ENCODE measurements at places on chromosomes 7 and 10.

DNA sequence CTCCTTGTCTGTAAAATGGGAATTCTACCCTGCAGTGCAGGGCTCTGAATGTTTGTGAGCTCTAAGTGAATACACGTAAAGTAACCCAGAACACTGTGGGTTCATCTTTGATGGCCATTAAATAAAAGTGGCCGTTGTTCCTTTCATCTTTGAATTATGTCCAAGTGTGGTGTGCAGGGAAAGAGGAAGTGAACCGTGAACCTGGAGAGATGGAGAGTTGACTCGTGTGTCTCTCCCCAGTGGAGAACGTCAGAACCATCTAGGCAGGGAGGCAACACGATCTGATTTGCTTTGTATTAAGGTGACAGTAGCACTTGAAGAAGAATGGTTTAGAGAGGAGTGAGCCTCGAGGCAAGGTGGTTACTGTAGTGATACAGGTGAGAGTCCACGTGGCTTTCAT is 93.5 kb upstream of the GJD4 start:
- DNase-seq = no peak

DNA sequence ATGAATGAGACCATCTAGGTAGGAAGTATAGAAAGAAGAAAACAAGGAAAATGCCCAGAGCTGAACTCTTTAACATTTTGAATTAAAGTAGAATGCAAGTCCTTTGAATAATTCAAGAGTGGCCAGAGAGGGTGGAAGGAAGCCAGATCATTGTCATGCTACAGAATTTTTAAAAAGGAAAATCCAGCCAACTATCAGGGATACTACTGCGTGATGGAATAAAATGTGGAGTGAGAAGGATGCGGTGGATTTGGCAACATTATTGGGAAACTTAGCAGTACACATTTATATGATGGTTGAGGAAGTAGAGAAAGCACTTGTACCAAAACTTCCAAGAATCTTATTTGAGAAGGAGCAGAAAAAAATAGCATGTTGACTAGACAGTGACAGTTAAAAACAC is 261.6 kb downstream of the GPR158 start:
- no peak for DNase-seq

GRCh38 chr7:24718977-24719491 is 38.2 kb downstream of the GSDME start:
- no peak for DNase-seq

GRCh38 chr7:131929632-131930031 is 373.2 kb upstream of the PODXL start:
- DNase-seq = no peak

- no peak for DNase-seq
Measured at GRCh38 chr10:43998021-43998809, 349.5 kb upstream of the ZNF32 start.

DNA sequence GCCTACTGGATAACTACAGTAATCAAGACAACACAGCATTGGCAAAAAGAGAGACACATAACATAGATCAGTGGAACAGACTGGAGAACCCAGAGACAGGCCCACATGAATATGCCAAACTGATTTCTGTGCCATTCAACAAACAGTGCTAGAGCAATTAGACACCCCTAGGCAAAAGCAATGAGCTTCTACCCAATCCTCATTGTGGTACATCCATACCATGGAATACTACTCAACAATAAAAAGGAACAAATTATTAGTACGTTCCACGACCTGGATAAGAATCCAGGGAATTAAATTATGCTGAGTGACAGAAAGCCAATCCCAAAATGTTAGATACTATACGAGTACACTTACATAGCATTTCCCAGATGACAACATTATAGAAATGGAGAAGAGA is 2.8 kb upstream of the SVIL start:
- no peak for DNase-seq

GRCh38 chr7:3998060-3998459 is 684.0 kb upstream of the FOXK1 start:
- DNase-seq = no peak

- no peak for DNase-seq
Measured at GRCh38 chr7:15433151-15433550, 128.7 kb downstream of the AGMO start.

DNA sequence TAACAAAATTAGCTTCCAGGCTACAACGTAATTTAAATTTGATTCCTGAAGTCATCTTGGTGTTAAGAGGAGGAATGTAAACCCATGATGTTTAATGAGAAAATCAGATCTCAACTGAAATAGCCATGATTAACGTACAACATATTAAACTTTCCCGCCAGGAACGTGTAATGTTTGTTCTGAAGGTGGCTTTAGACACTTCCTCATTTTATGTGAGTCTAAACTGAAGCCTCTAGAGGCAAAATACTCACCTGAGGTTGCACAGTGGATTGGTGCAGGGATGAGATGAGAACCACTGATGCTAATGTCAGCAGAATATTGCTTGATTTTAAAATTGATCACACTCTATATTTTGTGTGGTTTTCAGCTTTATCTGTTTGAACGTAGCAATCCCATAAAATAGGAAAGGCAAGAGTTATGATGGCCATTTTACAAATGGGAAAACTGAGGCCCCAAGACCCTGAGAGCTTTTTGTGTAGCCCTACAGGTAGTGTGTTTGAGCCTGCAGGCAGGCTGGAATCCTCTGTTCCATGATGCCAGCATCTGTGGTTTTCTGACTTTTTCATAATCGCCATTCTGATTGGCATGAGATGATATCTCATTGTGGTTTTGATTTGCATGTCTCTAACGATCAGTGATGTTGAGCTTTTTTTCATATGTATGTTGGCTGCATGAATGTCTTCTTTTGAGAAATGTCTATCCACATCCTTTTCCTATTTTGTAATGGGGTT is 243.7 kb upstream of the BMPER start:
- no peak for DNase-seq

- no peak for DNase-seq
Measured at GRCh38 chr7:1598286-1598685, 28.5 kb upstream of the PSMG3 start.

DNA sequence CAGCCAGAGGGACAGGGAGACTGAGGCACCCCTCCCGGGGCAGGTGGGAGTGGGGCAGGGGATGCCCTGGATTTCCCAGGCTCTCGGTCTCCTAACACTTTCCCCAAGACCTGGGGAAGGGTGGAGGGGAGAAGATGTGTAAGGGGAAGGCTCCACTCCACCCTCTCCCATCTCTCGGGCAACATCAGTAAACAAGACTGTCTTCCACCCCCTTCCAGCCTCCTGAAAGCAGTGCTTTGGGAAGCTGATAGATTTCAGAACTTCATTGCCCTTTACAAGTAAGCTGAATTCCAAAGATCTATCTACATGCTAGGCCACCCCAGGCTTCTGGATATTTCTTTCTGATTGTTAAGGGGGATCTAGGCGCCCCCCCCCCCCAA is 3.7 kb downstream of the FLNC start:
- no peak for DNase-seq

DNA sequence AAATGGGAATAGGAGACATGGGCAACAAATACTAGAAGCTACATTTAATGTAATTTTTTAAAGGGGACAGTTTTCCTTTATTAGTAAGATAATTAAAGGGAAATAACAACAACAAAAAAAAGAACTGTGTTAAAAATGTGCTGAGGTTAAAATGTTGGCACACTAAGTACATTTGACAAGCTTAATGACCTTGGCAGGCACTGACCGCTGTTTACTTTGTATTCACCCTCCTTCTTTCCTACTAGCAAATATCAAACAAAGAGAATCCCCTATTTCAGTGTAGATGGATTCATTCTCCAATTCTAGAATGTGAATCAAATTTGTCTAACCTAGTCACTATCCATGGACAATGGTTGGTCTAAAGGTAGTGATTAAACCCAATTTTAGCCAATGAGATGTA is 77.5 kb upstream of the TOMM7 start:
- DNase-seq = no peak

DNA sequence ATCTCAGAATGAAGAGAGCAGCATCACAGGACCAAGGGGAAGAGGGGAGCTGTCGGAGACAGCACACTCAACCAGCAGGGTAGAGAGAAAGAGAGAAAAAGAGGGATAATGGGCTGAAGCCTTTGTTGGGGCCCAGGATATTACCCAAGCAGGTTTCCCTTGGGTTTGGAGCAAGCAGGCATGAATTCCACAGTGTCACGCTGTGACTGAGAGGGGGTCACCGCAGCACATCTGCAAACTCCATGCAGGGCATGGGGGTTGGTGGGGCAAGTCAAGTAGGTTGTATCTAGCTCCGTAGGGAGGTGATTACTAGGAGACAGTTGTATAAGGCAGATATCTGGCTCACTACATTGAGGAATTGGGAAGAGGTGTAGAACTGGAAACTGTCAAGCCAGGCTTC is 42.2 kb upstream of the SEMA3E start:
- DNase-seq = no peak

DNA sequence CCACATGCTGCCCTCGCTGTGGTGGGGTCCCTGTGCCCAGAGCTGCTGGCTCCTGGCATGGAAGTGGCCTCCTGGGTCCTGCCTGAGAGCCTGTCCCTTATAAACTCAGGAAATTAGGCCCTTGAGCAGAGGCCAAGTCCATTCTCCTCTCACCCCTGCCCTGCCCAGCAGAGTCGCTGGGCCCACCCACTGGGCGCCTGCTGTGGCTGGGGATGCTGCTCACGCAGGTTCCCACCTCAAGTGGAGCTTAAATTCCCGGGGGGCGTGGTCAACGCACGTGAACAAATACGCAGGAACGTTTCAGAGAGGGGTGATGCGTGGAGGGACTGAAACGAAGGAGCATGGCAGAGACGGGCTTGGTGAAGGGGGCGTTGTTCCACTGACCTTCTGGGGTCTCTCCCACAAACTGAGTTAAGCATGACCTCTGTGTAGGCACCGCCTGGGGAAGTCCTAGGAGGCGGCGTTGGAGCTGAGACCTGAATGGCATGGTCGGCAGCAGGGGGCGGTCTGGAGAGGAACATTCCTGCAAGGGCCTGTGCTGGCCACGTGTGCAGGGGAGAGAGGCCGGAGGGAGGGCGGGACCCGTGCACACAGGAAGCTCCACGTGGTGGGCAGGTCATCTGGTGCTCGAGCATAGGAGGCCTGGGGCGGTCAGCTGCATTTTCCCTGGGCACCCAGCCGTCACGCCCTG is 27.9 kb downstream of the FAM20C start:
- no peak for DNase-seq

DNA sequence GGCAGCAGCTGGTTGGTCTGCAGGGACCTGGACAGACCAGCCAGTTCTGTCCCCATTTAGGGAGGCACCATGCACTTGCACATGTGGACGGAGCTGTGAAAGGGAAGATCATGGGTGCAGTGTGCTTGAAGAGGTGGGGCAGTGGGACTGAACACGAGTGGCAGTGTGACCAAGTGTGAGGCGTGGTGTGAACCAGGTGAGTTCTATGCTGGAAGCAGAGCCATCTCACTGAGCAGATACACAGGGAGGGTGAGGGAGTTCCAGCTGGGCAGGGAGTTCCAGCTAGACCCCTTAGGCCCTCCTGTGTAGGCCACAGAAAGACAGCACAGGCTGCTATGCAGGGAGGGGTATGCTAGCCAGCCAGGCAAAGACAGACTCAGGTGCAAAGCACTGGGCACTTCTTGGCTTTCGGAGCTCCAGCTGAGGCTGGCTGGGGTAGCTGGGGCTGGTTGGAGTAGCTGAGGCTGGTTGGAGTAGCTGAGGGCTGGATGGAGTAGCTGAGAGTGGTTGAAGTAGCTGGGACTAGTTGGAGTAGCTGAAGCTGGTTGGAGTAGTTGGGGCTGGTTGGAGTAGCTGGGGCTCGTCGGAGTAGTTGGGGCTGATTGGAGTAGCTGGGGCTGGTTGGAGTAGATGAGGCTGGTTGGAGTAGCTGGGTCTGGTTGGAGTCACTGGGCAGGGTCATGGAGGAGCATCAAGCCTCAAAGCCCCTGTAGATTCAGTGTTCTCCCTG is 90.9 kb downstream of the HIP1 start:
- no peak for DNase-seq

GRCh38 chr7:150867605-150868004 is 15.3 kb downstream of the AOC1 start:
- DNase-seq = no peak

DNA sequence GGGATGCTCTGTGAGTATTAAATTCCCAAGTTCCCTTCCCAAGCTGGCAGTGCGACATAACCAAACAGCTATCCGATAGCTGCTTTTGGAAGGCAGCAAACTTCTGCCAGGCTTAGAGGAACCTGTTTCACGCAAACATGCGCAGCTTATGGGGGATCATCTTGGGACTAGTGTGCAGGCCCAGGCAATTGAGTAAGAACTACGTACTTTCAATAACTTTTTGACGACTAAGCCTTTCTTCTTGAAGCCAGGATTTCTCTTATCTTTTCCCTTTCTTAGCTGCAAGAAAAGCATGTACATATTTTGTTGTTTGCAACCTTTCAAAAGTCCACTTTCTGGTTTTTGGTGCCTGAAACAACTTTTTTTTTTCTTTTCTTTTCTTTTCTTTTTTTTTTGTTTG is 28.7 kb upstream of the SEPHS1 start:
- no peak for DNase-seq

DNA sequence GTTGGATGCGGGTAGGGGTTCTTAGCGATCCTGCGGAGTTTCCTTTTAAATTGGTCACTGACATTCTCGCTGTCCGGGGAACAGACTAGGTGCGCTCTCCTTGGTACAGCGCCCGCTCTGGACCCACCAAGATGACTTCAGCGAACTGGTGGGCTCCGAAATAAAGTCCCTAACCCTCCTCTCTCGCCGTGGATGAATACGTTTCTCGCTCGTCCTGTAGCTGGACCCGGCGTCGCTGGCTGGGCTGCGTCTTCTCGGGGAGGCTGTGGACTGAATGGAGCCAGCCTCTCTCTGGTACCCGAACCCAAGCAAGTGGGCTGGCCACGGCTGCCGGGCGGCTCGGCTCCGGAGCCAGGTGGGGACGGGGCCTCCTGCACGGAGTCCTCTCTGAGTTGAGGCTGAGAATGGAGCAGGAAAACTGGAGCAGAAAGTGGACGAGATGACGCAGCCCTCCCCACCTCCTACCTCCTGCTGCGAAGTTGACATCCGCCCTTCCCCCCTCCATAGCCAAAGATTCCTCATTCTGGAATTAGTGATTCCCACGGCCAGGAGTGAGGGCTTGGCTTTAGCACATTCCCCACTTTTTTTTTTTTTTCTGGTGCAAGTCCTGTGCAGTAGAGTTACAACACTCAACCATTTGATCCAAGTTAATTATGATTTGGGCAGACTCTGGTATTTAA is 1.5 kb downstream of the UNC5B start:
- DNase-seq = no peak

DNA sequence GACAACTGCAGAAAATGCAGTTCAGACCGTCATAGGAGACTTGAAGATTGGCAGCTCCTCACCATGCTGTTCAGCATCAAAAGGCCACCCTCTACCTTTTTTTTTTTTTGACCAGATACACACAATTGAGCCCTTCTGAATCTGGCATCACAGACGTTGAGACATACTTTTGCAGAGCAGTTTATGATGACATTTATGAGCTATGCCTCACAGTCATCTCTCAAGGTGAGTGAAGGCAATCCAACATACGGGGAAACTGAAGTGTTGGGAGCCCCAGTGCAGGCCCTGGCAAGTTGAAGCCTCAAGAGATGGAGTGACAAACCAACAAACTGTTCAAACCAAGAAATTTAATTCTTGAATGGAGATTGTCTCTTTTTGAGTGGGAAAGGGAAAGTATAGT is 83.6 kb upstream of the DLX6 start:
- no peak for DNase-seq

- no peak for DNase-seq
Measured at GRCh38 chr10:59648711-59649201, 60.9 kb downstream of the SLC16A9 start.

GRCh38 chr7:158024881-158025280 is 562.7 kb downstream of the PTPRN2 start:
- no peak for DNase-seq

Measured in activated gamma-delta T cell (primary cell).